ENCODE measurements at places on chromosomes 11 and 22. TPM values are rescaled to one million over a fixed set of nuclear protein-coding genes. Genes with fewer than 3 reads are reported as not detected.

GRCh38 chr11:2758751-2759150, 59.0 kb upstream of the KCNQ1OT1 start:
- no peak for DNase-seq

DNA sequence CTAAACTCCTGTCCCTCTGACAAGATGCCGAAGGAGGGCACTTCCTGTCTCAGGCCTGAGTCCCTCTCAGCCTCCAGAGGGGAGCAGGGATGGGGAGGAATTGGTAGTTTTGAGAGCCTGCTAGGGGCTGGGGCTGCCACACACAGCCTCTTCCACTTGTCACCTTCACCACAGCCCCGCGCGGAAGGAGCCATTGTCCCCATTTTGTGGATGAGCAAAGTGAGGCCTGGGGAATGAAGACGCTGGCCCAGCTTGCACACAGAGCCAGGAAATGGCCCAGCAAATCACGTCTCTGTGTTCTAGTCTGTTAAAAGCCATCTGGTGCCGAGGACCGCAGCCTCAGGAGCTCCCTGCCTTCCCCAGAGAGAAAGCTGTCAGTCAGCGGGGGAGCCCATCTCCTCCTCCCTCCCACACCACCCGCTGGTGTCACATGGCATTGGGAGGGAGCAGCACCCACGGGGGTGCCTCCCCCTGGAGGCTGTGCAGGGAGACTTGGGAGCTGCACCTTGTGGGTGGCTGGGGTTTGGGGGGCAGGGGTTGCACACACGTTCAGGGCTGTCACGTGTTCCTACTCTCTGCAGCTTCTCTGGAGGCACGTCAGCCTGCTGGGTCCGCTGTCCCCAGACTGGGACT, 34.6 kb downstream of the RASD2 start:
- DNase-seq, result no peak

- no peak for DNase-seq
Measured at GRCh38 chr11:95641495-95641894, 148.1 kb downstream of the FAM76B start.

DNA sequence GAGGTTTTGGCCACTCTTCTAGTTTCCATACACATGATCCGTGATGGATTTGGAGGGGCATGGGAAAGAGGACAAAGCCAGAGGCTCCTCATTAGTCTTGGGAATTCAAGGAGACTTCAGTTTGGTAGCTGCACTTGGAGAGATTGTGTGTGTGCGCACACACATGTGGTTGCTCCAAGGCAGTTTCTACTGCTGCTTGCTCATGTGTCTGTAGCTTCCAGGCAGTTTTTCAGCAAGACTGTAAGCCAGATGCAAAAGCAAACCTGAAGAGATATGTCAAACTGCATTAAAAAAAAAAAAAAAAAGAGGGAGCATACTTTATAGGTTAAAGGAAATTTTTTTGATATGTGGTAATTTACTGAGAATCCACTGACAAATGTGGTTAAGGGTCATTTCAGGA, 95.7 kb downstream of the OSBP2 start:
- DNase-seq, result no peak

DNA sequence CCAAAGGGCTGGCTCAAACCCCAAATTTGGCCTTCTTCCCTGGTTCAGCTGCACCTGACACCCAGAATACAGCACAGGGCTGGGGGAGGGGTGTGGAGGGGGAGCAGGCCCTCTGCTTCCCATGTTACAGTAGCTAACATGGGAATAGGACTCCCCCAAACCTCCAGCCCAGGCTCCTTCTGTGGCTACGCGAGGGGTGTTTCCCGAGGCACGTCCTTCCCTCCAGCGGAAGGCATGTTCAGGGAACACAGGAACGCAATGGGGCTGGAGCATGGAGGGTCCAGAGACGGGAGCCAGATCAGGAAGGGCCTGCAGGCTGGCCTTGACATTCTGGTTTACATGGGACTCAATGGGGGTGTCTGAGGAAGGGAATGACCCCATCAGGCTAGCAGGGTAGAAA, 11.8 kb upstream of the IGLL1 start:
- no peak for DNase-seq

GRCh38 chr22:19625331-19626041, 88.8 kb upstream of the SEPTIN5 start:
- DNase-seq, result no peak

GRCh38 chr11:75481922-75482606, 43.7 kb downstream of the GDPD5 start:
- DNase-seq, result no peak

GRCh38 chr11:69213316-69213715, 57.6 kb downstream of the SMIM38 start:
- DNase-seq, result no peak

DNA sequence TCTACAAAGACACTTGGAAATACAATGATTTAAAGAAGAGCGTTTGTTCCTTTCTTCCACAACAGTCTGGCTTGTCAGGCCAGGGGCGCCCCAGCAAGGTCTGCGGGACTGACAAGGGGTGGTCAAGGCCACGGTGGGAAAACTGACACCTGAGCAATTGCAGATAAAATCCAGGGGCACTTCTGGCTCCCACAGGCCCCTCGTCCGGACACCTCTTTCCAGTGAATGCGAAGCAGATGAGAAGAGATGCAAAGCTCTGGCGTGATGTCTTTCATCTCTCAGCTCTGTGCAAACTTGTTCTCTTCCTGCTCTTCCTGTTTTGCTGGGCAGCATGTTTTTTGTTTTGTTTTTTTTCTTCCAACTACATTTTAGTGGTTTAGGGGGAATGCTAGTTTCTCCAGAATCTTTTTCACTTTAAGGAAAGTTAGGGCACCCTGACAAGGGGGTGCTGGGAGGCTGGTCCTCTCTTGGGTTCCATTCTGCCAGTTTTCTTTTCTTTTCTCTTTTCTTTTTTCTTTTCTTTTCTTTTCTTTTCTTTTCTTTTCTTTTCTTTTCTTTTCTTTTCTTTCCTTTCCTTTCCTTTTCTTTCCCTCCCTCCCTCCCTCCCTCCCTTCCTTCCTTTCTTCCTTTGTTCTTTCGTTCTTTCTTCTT, 11.1 kb upstream of the CBX6 start:
- DNase-seq, result no peak

Gene PPP6R3
- 89.6 TPM for total RNA-seq

GRCh38 chr11:107665018-107665417, 46.8 kb downstream of the SLN start:
- DNase-seq, result peak; percentile 84
